ENCODE measurements at places on chromosomes 3 and 15. TPM values are rescaled to one million over a fixed set of nuclear protein-coding genes. Genes with fewer than 3 reads are reported as not detected.
A peak's percentile ranks its signal among the peaks of the same experiment; 100 is the strongest.

GRCh38 chr3:189790658-189791057 lies 159.5 kb downstream of the TP63 start:
- no peak for DNase-seq

DNA sequence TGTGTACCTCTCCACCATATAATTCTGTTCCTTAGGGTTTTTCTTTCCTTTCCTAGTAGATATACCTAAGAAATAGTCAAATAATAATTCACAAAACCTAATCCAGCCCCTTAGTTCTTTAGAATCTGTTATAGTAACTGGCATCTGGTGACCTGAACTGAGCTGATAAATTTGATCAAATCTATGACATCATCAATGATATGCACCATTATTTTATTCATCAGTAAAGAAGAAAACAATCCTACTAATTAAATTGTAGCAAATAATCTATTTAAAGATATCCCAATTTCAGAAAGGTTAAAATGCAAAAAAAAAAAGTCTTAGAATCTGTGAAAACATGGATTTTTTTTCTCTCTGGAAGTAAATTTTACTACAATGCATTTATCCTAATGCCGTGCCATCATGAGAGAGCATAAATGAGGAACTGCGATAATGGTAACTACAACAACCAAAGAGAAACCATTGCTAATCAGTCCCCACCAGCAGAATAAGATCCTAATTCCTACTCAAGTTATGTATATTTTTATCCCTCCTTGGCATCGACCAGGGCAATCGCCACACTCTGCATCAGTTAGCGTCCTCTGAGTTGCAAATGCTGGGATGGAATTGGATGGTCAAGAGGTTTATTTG lies 6.6 kb upstream of the MNS1 start:
- no peak for DNase-seq

- peak; percentile 86 for DNase-seq
Observed at GRCh38 chr3:194137008-194137505, 1.1 kb downstream of the HES1 start.

DNA sequence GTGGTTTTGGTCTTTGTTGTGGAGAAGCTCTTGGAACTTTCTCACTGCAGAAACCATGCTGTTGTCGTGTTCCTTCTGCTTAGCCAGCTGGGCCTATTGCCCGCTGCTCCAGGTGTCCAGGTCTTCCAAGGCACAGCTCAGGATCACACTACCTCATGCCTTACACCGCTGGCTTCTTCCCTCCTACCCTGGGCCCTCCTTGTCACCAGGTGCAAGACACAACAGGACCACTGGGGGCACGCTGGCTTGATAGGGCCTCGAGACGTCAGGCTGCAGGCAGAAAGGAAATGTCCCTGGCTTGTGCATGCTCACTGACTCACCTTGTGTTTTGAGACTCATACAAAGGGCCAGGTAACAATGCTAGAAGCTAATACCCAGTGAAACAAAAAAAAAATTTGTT lies 32.3 kb downstream of the PAQR9 start:
- DNase-seq: no peak

GRCh38 chr3:183460081-183461055 lies 31.9 kb upstream of the MCF2L2 start:
- no peak for DNase-seq

- DNase-seq: no peak
Observed at GRCh38 chr3:56197259-56197965, 270.9 kb downstream of the ERC2 start.

DNA sequence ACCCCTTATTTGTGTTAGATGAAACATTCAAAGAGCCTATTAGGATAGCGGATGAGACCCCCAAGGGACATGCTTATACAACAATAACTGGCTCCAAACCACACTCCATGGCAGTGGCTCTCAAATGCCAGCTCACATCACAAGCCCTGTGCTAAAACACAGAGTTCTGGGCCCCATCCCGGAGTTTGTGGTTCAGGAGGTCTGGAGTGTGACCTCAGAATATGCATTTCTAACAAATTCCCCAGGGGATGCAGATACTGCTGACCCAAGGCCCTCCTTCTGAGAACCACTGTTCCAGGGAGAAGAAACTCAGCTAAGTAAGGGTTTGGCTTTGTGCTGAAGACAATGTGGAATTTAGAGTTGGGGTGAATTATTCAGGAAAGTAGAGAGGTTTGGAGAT lies 3.6 kb downstream of the CCRL2 start:
- no peak for DNase-seq

DNA sequence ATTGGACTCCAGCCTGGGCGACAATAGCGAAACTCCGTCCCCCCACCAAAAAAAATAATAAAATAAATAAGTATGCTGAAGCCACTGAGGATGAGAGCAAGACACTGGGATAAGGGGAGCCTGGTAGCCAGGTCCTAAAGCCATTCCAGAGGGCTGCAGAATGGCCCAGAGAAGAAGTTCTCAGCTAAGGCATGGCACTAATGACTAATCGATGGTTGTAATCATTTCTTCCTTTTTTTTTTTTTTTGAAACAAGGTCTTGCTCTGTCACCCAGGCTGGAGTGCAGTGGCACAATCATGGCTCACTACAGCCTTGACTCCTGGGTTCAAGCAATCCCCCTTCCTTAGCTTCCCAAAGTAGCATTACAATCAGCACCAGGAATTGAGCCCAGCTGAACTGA lies 25.6 kb upstream of the ZNF774 start:
- DNase-seq: no peak

GRCh38 chr15:47796339-47796738 lies 79.0 kb downstream of the SEMA6D start:
- no peak for DNase-seq

DNA sequence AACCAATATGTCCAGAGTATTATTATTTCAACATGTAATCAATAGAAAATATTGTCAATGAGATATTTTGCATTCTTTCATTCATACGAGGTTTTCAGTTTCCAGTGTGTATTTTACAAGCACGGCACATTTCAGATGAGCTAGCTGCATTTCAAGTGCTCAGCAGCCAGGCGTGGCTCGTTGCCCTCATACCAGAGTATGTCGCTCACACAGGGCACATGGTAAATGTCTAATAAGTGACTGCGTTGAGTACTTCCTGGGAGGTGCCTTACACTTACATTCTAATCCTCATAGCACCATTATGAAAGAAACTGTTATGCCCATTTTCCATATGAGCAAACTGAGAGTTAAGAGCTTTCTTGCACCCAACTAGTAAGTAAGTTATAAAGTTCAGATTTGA lies 47.4 kb downstream of the TMEM266 start:
- no peak for DNase-seq

GRCh38 chr3:45571969-45572368 lies 22.6 kb upstream of the LIMD1 start:
- DNase-seq: no peak

DNA sequence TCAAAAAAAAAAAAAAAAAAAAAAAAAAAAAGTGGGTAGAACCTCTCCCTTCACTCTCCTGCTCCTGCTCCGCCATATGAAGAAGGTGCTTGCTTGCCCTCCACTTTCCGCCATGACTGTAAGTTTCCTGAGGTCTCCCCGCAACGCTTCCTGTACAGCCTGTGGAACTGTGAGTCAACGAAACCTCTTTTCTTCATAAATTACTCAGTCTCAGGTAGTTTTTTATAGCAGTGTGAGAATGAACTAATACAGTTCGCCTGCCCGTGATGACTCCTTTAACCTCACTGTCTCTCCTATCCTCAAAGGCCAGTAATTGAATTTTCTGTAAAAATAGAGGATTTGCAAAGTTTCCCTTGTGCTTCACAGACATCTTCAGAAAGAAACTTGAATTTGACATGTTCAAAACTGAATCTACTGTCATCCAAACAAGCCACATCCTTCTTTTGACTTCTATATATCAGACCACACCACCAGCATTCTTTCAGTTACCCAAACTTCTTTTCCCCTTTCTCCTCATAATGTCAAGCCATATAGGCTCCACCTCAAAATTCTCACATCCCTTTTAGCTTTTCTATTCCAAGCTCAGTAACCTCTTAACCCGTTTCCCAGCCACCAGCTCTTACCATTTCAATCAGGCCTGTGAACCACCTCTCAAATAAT lies 44.3 kb downstream of the P2RY1 start:
- DNase-seq: no peak

- DNase-seq: no peak
Observed at GRCh38 chr3:23389686-23390085, 186.6 kb downstream of the UBE2E2 start.

PLSCR5 gene
- not detected for total RNA-seq

GOLGA8K gene
- total RNA-seq: 1.4 TPM

FANCD2OS gene
- not detected for total RNA-seq

DNASE1L3 gene
- 1.2 TPM for total RNA-seq

EPM2AIP1 gene
- total RNA-seq: 17.4 TPM

MAGEL2 gene
- total RNA-seq: 1.6 TPM

MUSTN1 gene
- 1.2 TPM for total RNA-seq

CHDH gene
- 11.4 TPM for total RNA-seq

EAF2 gene
- 5.1 TPM for total RNA-seq

CRABP1 gene
- not detected for total RNA-seq
